Gastroesophageal sphincter (tissue), 4 donors: ENCODE measurements at places on chromosomes 4 and X.
A peak's percentile ranks its signal among the peaks of the same experiment; 100 is the strongest.

GRCh38 chr4:56976283-56976836, 1.0 kb downstream of the NOA1 start:
- no peak for ATAC-seq

GRCh38 chr4:40672528-40673522, 43.2 kb upstream of the RBM47 start:
- ATAC-seq = no peak

DNA sequence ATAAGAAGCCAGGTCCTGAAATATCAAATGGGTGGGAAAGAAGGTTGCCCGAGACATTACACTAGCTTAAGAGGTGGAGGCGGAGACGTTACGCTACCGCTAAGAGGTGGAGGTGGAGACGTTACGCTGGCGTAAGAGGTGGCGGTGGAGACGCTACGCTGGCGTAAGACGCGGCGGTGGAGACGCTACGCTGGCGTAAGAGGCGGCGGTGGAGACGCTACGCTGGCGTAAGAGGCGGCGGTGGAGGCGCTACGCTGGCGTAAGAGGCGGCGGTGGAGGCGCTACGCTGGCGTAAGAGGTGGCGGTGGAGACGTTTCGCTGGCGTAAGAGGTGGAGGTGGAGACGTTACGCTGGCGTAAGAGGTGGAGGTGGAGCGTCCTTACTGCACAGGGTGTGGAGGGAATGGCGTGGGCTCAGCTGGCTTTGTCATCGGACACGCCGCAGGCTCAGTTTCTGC, 12.8 kb downstream of the CYP4V2 start:
- peak; percentile 54 for ATAC-seq

DNA sequence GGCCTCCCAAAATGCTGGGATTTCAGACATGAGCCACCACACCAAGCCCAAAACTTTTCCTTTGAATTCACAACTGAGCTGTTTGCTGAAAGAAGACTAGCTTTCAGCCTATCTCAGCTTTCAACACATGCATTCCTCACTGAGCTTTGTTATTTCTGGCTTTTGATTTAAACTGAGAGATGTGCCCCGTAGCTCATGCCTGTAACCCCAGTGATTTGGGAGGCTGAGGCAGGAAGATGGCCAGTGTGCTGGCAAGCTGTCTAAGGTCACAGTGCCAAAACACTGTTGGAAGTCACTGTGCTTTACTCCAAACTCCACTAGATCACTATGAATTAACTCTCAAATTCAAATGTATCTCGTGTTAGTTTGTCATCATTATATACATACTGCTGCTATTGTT, 779.5 kb downstream of the TRIML1 start:
- no peak for ATAC-seq

- no peak for ATAC-seq
These were observed 24.2 kb downstream of the TRO start for GRCh38 chrX:54944816-54945215.

- ATAC-seq = no peak
These were observed 32.7 kb downstream of the RBMX start for GRCh38 chrX:136847874-136848273.

GRCh38 chr4:116878280-116878679, 207.1 kb downstream of the TRAM1L1 start:
- ATAC-seq = no peak

- no peak for ATAC-seq
These were observed 72.9 kb upstream of the ENOX2 start for GRCh38 chrX:130975947-130976346.

- no peak for ATAC-seq
These were observed 327.5 kb downstream of the BMPR1B start for GRCh38 chr4:95085124-95085833.

DNA sequence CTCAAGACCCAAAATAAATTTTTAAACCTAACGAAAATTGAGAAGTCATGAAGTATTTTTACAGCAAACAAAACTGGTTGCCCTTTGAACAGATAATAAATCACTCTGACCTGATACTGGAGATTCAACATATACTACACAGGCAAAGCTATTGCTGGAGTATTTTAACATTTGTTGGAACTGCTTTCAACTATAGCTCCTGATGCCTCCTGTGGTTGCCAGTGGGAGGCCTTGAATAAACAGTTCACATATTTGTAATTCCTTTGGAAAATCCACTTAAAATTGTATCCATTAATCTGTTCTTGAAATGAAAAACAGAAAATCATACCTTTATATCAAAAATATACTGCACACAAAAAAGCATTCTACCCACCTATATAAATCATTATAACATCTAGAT, 605.1 kb downstream of the KCTD8 start:
- ATAC-seq = no peak

- no peak for ATAC-seq
These were observed 20.8 kb downstream of the ATP5ME start for GRCh38 chr4:653080-653821.

DNA sequence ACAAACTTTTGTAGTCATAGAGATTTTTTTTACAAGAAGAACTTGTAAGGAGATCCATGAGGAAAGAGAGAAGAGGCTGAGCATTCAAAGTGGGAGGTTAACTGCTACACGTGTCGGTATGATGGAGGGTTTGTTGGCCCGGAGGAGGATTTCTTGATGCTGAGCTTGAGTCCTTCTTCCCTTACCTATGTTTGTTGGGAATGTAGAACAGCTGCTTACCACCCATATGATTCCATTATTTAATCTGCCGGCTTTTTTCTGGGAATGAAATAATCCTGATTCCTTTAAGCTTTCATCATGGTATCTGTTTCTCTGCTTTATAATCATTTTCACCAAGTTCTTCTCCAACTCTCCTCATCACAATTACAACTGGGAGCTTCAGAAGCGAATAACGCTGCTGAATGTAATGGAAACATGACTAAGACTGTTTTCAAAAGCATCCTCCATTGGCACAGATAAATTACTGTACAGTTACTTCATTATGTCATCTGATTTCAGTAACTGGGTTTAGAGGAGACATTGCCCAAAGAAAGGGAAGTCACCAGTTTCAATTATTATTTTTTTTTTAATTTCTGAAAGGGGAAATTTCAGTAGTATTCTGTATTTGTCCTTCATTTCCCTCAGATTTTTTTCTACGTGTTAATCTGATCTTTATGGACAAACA, 420.6 kb downstream of the SPRY1 start:
- ATAC-seq = no peak

- no peak for ATAC-seq
These were observed 47.8 kb downstream of the SEPSECS start for GRCh38 chr4:25112366-25112994.

DNA sequence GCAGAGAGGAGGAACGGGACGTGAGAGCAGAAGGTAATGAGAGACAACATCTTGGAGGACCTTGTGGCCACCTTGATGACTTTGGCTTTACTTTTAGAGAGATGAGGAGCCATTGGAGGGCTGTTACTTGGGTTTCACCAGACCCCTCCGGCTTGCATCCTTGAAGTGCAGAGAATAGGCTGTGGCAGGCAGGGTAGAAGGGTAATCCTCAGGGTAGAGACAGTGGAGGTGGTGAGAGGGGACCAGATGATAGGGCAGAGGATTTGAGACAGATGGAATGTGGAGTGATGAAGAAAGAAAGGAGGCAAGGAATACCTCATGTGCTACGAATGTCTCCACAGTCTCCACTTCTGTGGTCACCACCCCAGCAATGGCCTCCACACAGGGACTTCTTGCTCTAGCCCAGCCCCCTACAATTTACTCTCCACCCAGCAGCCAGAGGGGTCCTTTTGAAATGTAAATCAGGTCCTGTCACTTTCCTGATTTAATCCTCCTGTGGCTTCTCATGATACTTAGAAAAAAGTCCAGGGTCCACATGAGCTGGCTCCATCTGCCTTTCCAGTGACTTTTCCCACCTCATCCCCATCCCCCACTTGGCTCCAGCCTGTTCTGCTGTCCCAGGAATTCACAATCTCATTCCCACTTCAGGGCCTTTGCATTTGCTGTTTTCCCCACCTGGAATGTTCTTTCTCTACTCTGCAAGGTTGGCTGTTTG, 115.0 kb downstream of the PJA1 start:
- no peak for ATAC-seq

GRCh38 chr4:129738175-129738574, 642.2 kb downstream of the C4orf33 start:
- ATAC-seq = no peak

- ATAC-seq = no peak
These were observed 7.5 kb downstream of the NUDT6 start for GRCh38 chr4:122914938-122915337.

DNA sequence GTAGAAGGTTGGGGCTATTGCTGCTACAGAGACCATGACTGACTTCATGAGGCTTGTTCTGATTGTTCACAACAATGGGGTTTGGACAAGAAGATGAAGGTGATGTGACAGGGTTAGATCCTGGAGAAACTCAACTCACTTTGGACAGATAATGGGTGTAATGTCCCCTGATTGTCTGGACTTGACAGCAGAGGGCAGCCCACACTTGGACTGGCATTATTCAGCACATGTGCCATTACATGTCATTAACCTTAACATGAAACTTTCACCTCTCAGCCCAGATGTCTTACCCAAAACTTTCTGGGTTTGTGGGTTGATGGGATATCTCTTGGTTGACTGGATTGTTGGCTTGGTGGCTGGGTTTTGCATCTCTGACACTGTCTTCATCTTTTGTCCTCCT, 101.5 kb downstream of the MXRA5 start:
- no peak for ATAC-seq

GRCh38 chrX:142661696-142662095, 364.0 kb upstream of the SPANXN4 start:
- ATAC-seq = no peak

DNA sequence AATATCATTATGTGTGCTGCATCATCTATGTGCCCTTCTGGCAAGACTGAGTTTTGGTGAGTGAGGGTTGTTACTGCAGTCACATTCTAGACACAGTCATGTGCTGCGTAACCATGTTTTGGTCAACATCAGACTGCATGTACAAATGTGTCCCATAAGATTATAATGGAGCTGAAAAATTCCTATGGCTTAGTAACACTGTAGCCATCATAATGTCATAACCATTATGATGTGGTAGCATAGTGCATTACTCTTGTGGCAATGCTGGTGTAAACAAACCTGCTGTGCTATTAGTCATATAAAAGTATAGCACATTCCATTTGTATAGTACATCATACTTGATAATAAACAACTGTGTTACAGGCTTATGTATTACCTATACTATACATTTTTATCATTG, 198.1 kb upstream of the NUDT6 start:
- ATAC-seq = no peak

- ATAC-seq = no peak
These were observed 365.4 kb upstream of the TECRL start for GRCh38 chr4:64774626-64775025.

DNA sequence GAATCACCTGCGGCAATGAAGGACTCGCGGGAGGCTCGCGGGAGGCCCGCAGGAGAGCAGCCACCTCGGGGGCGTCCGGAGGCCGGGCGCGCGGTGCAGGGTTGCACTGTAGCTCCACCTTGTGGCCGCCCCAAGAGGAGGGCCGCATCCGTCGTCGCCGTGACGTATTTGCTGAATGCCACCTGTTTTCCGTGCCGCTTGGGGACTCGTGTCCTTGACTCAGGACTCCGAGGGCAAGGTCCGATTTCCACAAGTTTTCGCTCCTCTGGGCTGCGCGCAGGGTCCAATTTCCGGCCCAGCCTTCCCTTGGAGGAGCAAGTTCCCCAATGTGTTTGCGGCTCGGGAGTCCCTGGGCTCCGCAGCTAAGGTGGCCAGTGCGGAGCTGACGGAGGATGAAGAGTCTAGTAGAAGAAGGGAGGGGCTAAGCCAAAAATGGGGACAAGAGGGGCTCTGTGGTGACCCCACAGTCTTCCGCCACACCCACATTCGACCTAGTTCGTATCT, 10.7 kb upstream of the DLG3 start:
- peak; percentile 76 for ATAC-seq

- no peak for ATAC-seq
These were observed 61.0 kb downstream of the REELD1 start for GRCh38 chr4:146275370-146275769.

DNA sequence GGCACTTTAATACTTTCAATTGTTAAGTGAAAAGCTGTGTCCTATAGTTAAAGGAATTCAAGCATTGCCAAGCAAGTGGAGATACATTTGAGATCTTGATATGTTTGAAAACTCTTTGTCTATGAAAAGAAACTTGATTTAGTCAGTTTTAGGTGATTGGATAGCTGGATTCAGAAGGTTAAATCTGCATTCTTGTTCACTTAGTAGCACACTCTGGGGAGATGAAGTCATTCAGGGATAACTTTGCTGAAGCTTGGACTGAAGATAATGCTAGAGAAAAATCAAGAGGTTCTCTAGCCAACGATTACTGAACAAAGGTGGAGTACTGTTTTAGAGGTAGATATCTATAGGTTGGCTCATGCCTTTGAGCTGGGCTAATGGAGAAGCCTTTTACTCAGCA, 90.6 kb downstream of the DCAF8L2 start:
- ATAC-seq = no peak

DNA sequence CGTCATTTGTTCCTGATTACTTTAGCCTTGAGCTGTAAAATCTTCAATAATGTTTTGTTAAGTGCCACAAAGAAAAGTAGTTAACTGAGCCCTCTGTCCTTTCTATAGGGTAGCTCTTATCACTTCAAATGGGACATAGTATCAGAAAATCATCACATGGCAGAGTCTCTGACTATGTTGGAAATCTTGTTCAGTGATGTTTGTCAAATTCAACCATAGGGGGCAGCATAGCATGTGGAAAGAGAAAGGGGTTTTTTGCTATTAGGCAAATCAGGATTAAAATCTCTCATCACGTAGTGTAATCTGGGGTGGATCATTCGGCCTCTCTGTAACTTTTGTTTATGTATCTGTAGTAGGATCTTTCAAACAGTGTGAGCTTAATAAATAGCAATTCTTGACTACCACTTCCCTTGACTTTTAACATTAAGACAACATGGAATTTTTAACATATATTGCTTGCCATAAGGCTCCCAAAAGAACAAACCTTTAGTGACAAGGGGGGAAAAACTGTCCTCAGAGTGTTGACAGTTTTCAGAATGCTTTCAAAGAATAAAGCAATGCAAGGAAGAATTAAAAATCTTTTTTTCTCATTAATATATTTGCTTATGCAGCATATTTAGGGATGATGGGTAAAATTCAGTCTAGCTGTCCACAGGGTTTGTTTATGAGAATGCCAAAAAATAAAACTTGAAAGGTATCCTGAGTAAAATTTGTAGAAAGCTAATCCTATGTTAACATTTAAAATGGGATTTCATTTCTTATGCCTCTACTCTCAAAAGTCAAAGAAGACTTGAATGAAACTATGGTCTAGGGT, 127.2 kb downstream of the FBXW7 start:
- no peak for ATAC-seq

- no peak for ATAC-seq
These were observed 16.5 kb upstream of the HPRT1 start for GRCh38 chrX:134443461-134443860.

DNA sequence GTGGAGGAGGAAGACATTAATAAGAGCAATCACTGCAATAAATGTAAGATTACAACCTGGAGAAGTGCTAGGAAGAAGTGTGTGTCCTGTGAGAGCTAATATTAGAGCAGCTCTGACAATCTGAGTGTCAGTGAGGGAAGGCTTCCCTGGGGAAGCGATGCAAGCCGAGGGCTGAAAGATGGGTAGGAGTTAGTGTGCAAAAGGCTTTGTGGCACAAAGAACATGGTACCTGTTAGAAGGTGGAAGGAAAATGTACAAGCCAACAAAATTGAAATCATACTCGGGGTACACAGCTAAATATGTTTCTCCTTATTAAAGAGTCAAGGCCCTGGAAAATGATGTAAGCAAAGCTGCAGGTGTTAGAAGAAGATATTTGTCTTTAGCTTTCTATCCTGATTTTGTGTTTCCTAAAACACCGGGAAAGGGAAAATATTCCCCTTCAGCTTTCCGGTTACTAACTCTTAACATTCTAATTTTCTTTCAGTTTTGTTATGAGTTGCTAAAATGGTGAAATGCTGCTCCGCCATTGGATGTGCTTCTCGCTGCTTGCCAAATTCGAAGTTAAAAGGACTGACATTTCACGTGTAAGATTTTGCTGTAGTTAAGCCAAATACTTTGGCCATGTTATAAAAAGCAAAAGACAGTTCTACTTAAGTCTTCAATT, 808 bp downstream of the THAP6 start:
- no peak for ATAC-seq
